ENCODE measurements at places on chromosomes 4 and X.

GRCh38 chrX:78063687-78064086 is 40.4 kb upstream of the PGK1 start:
- no peak for DNase-seq

DNA sequence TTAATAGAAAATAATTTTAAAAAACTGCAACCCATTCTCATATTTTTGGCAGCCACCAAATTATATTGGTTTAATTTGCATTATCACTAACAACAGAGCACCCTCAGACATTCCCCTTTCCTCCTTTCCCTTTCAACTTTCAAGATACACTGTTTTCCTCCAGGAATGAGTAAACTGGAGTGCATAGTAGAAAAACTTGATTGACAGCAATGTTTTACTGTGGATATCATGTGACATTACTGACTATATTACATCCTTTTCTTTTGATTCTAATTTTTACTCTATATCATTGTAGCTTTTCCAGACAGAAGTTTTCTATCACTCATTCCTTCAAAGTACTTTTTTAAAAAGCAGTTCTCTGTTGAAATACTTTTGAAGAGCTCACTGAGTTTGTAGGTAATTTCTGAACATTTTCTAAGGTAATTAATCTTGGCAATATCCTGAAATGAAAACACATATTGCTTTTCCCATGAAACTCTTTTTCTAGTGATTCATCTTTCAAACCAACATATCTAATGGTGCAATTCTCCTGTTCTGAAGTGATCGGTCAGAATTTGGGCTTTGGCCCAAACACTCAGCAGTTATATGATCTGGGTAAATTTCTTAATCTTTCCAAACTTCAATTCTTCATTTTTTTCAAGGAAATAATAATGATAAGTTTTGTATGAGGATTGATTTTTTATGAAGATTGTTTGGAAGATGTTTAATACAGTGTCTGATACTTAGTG is 920.4 kb upstream of the EPHA5 start:
- DNase-seq, result no peak

- DNase-seq, result no peak
Measured at GRCh38 chr4:173477016-173477415, 53.0 kb downstream of the HAND2 start.

GRCh38 chr4:6408263-6408662 is 64.2 kb downstream of the PPP2R2C start:
- DNase-seq, result no peak

DNA sequence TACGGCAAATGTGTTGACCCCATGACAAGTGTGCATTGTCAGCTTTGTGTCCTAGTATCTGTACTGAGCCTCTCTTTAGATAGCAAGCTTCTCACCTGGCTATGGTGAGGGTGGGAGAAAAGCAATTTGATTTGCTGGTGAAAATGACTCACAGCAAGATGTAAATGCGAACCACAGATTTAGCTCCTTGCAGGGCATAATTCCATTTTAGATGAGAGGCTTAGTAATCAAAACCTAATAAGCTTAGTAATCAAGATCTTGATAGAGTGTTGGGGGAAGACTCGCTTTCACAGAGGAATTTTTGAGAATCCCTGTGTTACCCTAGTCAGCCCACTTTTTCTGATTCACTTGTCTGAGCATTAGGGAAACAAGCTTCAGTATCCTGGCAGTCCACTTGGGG is 7.7 kb upstream of the OCIAD2 start:
- no peak for DNase-seq

GRCh38 chr4:48250980-48251379 is 18.7 kb downstream of the TEC start:
- DNase-seq, result no peak

DNA sequence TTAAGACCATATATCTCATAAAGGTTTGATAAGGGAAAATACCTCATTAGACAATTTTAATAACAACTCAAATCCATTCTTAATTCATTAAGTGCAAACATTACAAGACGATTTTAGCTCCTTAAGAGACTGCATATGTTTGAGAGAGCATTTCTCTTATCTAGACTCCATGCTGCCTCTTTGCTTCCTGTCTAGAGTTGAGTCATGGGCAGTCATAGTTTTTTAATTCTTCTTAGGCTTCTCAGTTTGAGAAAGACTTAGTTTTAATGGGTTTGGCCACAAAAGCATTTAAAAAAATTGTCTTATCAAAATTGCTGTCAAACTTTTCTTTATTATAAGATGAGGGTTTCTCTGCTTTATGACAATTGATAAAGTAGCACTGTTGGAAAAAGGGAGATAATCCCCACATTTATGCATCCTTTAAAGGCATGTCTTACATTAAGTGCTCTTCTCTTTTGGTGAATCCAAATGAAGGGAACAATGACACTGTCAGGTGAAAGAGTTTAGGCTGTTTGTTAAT is 713.4 kb downstream of the PCDH18 start:
- no peak for DNase-seq

DNA sequence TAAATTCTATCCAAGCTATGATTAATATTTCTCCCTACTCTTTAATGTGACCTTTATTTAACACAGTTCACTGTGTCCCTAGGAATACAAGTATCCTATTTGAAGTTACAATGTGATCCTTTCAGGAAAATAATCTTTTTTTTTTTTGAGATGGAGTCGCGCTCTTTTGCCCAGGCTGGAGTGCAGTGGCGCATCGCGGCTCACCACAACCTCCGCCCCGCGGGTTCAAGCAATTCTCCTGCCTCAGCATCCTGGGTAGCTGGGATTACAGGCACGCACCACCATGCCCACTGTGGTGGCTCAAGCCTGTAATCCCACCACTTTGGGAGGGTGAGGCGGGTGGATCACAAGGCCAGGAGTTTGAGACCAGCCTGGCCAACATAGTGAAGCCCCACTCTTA is 21.9 kb downstream of the TBCK start:
- no peak for DNase-seq

DNA sequence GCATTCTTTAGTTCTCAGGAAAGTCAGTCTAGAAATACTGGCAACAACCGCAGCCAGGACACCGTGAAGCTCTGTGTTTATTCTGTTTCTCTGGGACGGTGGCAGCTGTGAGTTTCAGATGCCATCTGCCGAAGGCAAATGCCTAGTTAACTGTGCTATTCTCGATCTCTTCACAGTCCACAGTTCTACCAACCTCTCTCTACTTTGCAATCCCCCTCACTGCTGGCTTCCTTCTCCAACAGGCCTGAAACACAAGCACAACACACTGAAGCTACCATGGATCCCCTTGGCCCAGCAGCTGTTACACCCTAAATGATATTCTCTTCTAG is 118.8 kb downstream of the ZNF827 start:
- peak; percentile 79 for DNase-seq

- DNase-seq, result no peak
Measured at GRCh38 chr4:138573246-138573645, 331.1 kb upstream of the SLC7A11 start.

GRCh38 chr4:78024085-78024484 is 33.0 kb upstream of the FRAS1 start:
- DNase-seq, result no peak

DNA sequence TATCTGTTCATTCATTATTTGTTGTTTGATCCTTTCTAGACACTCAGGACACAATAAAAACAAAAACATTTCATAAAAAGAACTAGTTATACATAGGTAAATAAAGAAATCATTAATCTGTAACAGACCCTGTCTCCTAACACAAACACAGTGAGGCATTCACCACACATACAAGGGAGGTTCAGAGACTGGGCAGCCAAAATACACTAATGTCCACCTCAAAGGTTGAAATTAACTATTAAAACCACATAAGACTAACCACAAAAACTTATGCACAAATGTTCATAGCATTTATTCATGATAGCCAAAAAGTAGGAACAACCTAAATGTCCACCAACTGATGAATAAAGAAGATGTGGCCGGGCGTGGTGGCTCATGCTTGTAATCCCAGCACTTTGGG is 7.8 kb downstream of the PAPSS1 start:
- DNase-seq, result no peak

DNA sequence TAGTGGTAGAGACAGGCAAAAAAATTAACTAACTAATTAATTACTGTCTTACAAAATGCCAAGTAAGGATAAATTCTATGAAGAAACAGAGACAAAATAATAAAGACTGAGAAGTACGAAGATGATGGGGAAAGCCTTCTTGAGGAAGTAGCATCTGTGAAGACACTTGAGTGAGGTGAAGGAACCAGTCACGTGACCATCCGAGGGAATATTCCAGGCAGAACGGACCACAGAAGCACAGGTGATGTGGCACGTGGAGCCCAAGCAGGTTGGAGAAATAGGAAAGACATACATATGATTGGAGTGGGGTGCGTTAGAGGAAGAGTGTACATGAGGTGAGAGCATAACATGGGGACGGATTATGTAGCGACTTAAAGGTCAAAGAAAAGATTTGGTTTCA is 30.5 kb upstream of the SPP1 start:
- no peak for DNase-seq

GRCh38 chr4:155616117-155616516 is 50.5 kb upstream of the GUCY1A1 start:
- no peak for DNase-seq

DNA sequence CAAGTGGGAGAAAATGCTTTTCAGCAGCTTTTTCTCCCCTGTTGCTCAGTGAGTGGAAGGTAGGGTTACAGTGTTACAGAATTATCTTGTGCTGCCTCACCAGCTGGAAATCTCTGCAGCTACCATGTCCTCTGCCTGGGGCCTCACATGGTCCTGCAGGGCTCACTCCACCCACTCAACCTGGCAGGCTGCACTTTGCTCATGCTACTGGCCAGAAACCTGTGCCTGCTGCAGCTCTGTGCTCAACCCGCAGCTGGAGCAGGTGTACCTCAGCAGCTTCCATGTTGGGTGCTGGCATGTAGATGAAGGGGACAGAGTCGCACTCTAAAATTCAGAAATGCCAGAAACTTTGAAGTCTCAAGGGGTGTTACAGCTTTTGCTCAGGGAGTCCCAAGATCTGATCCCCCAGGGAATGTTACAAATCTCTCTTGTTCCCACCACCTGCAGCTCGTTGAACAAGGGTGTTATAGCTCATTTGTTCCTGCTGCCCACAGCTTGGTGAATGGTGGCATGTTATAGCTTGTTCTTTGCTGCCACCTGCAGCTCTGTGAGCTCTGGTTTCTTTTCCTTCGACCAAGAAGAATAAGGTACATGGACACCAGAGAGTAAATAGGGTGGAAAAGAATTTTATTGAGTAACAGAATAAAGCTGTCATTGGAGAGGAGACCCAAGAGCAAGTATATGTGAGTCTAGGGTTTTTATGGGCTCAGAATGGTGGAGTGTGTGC is 845.8 kb downstream of the TECRL start:
- peak; percentile 6 for DNase-seq

- no peak for DNase-seq
Measured at GRCh38 chr4:71009890-71010588, 16.6 kb downstream of the DCK start.

GRCh38 chr4:177109769-177110168 is 199.9 kb upstream of the NEIL3 start:
- no peak for DNase-seq

- no peak for DNase-seq
Measured at GRCh38 chrX:120719622-120720021, 89.8 kb upstream of the C1GALT1C1 start.

DNA sequence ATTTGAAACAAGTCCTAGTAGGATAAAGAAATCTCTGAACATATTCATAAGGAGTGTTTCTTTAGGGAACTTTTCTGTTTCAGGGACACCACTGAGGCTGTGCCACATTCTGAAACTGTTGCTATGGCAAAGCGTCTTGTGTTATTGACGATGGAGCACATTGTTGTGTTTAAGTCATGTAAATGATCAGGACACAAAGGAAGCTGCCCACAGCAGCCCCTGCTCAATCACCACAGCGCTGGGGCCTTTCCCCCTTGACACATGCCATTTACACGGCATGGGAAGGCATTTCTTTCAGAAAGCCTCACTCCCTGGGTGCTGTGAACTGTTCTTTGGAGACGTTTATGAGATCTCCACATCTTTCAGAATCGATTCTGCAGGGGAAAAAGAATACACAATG is 39.8 kb upstream of the MID1 start:
- no peak for DNase-seq

GRCh38 chr4:101282076-101282844 is 65.1 kb downstream of the PPP3CA start:
- no peak for DNase-seq

DNA sequence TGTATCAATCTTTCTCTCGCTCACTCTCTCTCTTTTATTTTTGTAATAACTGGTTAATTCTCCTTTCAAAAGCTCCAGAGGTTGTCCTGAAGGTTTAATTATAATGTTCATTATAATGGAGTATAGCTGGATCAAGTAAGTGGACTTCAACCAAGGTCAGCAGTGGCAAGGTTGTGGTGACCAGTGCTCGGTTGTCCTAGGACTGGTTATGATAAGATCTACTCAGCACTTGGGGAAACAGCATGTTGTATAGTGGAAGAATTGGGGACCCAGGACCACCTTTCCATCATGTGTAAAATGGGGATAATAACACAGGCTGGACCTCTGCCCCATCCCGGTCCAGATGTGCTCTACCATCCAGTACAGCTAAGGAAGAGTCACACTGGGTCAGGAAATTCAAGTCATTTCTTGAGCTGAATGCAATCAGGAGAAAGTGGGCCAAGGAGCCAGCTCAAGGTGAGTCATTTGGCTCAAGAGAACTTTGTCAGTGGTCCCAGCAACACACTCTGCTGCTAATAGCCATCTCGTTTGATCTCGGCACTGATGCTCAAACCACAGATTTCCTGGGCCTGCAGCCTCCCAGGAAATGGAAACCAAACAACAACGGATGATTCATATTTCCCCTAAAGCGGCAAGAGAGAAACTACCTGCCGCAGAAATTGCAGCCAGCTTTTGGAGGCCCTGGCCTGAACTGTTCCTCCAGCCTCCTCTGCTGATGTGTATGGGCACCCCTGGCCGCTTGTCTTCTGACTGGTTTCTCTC is 123.6 kb upstream of the RBPJ start:
- DNase-seq, result no peak

GRCh38 chr4:128177498-128177897 is 110.1 kb downstream of the PGRMC2 start:
- no peak for DNase-seq

DNA sequence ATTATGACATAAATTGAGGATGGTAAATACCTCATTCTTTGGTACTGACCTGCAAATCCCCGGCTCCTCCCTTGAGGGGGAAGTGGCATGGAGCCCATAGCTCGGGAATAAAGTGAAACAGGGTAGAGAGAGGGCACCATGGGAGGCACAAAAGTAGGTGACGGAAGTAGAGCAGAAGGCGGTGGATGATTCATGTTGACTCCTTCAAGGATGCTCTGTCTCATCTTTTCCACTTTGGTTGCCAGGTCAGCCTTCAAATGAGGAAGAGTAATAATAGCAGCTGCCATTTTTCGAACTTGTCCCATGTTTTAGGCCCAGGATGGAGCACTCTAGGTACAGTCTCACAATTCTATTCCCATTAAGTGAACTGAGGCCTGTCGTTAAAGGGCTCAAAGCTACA is 41.4 kb upstream of the PHF8 start:
- DNase-seq, result no peak

GRCh38 chr4:123256901-123257300 is 139.7 kb upstream of the SPRY1 start:
- no peak for DNase-seq
